ENCODE measurements at places on chromosomes 5 and 9.

DNA sequence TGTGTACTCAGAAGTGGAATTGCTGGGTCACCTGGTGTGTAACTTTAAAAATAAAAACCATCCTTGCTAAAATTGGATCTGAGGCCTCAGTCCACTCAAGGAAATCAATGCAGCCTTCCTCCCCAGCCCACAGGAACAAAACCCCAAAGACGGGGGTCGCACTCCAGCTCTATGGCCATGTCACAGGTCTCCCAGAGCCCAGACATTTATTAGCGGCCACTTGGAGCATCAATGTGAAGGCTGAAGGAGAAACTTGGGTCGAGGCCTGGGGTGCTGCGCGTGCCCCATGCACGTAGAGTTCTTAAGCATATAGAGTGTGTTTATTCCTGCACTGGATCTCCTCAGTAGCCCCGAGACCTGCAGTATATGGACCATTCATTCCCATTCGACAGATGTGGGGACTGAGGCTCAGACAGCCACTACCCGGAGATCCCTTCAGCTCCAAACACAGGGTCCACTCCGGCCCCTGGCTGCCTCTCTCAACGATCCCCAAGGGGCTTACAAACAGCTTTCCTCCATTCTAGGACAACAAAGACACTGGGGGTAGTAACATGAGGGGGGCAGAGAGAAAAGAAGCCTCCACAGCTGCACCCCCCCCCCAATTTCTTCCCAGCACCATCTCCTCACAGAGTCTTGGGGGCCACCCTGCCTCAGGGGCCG lies 14.3 kb upstream of the OLFM1 start:
- ATAC-seq, result no peak

DNA sequence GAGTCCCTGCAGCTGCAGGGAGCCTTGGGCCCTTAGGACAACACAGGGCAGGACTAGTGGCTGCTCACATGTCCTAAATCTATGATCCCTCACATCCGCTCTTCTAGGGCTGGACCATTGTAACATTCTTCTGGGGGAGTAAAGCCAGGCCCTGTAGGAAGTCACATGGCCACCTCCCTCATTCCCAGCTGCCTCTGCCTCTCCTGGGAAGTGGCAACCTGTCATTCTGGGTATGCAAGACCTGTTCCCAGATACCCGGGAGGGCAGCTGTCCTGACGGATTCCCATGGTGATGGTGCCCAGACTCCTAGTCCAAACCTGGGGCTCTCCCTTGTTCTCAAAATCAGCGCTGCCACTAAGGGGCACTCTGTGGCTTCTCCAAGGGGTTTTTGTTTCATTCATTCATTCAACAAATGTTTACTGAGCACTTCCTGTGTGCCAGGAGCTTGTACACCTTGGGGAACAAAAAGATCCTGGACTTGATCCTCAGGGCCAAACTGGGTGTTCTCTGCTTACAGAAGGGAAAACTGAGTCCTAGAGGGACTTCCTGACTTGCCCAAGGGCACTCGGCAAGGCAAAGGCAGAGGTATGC lies 85.6 kb downstream of the PSD2 start:
- no peak for ATAC-seq

DNA sequence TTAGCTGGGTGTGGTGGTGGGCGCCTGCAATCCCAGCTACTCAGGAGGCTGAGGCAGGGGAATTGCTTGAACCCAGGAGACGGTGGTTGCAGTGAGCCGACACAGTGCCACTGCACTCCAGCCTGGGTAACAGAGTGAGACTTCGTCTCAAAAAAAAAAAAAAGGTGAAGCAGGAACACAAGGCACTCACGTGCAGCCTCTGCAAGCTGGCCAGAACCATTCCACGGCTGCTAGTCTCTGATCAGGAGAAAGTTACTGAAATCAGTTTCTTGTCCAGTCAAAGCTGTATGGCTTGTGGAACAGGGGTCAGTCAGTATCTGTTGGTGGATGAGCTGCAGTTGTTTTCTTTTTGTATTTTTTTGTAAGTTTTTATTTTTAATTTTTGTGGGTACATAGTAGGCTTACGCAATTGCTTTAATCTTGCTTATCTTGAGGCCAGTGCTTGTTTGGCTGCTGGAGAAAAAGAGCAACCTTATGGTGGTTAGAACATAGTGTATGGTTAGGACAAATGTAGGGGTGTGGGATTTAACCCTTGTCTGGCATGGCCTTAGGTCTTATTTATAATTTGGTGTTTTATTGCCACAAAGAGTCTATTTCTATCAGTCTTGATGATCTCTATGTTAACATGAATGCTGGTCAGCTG lies 32.7 kb upstream of the GTF2H2C start:
- ATAC-seq, result no peak

GRCh38 chr5:72374844-72375243 lies 54.7 kb downstream of the PTCD2 start:
- no peak for ATAC-seq

- no peak for ATAC-seq
Measured at GRCh38 chr9:111891910-111892499, 4.6 kb upstream of the UGCG start.

DNA sequence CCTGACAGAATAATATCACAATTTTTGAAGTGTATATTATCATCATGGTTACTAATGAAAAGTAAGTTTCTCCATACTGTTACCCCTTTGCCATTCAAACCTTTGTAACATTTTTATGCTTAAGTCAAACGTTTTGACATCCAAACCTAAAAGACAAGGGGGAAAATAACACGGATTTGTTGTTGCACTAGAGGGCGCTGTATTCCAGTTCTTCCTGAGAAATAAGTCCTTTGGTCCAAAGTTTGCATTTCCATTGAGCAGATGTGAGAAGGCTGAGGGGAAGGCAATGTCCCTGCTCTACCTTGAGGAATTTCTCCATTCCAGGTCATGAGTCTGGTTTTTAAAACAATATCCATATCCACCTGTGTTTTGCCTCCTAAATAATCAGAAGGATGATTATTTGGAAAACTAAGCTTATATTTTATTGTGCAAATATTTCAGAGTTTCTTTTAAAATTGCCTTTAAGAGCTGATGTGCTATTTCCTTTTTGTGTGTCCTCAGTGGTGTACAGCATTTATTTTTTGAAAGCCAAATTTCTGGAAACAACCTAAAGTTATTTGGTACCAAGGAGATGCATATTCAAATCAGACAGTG lies 9.7 kb downstream of the LECT2 start:
- peak; percentile 84 for ATAC-seq

GRCh38 chr5:178466342-178466741 lies 123.9 kb downstream of the COL23A1 start:
- ATAC-seq, result no peak

- no peak for ATAC-seq
Measured at GRCh38 chr9:107119735-107120134, 163.3 kb upstream of the RAD23B start.

- ATAC-seq, result peak; percentile 94
Measured at GRCh38 chr9:6869081-6869948, 111.5 kb downstream of the KDM4C start.

DNA sequence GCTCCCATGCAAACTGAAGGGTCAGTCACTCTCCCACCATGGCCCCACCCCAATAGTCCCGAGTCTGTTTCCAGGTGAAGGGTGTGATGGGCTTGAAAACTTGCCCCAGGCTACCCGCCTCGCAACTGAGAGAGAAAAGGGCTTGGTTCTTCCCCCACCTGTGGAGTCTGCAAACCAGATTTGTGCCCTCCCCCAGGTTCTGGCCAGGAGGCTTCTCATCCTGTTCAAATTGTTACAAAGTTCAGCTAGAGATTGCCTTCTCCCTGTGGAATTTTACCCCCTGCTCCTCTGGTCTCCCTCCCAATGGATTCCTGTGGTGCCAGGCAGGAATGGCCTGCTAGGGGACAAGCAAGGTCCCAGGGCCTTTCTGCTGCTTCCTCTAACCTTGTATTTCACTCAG lies 93.1 kb upstream of the ACO1 start:
- no peak for ATAC-seq

DNA sequence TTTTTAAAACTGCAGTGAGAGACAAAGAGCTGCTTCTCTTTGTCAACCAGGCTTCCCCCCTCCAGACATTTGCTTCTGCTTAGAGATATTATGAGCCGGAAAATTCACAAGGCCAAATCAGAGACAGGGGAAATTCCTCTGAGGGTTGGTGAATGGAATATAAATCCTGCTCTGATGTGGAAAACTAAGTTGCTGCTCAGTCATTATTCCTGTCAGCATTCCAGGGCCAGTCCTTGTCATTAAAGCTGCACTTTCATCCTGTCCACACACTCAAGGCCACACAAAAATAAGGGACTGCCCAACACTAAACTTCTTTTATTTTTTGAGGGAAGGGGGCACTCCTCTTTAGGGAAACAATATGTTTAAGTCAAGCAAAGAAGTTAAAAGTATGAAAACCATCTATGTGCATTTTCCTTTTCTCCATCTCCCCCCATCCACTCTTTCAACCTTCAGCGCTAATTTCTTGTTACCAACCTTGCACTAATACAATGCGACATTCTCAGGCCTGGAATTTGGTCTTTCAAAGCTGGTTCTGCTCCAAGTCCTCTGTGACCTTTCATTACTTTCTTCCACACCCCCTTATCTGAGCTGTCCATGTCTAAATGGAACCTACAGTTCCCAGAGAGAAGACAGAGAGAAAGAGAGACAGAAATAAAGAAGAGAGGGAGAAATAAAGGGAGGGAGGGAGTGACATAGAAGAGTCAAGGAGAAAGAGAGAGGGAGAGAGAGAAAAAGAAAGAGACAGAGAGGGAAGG lies 118.9 kb upstream of the S1PR3 start:
- ATAC-seq, result no peak

DNA sequence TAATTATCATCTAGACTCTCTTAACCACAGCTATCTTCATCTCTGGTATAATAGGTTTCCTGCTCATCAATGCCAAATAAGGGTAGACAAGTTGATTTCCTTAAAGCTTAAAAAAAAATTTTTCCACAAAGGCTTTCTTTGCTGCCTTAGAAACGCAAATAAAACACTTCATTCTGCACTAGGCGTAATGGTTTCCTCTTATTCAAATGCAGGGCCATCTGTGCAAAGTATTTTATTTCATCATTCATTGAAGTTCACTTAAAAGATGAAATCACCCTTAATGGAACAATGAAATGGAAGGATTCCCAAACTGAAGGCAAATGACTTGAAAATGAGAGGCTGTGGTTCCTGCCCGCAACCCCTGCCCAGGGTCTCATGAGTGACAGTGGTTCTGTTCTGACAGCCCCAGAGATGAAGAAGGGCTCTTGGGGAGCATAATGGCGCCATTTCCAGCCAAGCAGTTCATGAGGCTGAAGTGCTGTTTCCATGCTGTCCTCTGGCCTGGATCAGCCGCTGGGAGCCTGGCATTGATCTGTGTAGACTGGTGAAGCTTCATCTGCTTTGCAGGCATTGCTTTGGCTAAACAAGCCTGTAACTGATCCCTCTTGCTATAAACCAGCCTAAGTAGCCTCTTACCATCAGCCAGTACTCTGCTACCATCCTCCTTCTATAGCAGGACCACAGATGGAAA lies 276.9 kb upstream of the WWC1 start:
- no peak for ATAC-seq

GRCh38 chr5:20537911-20538703 lies 550.1 kb upstream of the CDH18 start:
- no peak for ATAC-seq

GRCh38 chr5:119269061-119269944 lies 86.5 kb upstream of the TNFAIP8 start:
- peak; percentile 13 for ATAC-seq

DNA sequence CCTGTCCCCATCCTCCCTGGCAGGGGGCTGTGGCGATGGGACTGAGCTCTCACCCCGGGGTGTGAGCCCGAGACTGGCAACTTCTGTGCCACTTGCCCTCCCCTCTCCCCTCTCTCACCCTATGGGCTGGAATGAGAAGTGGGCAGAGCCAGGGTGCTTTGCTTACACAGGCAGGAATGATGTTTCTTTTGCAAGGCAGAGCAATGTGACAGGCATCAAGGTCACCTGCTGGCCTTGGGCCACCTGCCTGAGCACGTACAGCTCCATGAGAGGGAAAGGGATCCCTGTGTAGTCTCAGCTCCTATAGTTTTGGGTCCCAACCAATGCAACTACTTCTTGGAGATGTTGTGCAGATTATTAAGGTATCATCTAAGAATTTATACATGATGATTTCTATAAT lies 252.8 kb upstream of the DAP start:
- ATAC-seq, result no peak

GRCh38 chr9:132167192-132167591 lies 5.3 kb downstream of the NTNG2 start:
- ATAC-seq, result no peak

- no peak for ATAC-seq
Measured at GRCh38 chr9:136171009-136171800, 33.7 kb downstream of the LHX3 start.

DNA sequence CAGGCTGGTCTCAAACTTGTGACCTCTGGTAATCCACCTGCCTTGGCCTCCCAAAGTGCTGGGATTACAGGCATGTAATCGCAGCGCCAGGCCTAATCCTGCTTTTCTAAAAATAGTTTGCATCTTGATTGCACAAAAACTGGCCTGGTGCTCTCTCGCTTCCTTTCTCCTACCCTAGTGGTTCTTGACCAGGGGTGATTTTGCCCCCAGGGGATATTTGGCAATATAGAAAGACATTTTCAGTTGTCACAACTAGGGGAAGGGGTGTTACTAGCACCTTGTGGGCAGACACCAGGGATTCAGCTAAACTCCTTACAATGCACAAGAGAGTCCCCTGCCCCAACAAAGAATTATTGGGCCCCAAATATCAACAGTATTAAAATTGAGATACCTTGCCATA lies 139.8 kb downstream of the DROSHA start:
- no peak for ATAC-seq

DNA sequence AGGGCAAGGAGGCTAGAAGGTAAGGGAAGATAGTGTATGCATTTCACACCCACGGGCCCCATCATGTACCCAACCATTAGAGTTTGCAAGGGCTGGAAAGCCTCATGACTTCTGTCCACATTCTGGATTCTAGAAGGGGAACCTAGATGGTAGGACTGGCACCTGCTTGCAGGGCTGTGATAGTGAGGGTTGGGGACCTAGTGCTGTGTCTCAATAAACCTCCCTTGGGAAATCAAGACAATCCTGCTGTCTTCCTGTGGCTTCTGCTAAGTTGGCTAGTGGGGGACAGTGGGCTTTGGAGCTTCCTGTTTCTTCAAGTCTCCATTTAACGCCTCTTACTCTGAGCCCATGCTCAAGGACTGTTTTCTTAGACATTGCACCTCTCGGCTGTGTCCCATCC lies 43.6 kb upstream of the SYNPO start:
- no peak for ATAC-seq

DNA sequence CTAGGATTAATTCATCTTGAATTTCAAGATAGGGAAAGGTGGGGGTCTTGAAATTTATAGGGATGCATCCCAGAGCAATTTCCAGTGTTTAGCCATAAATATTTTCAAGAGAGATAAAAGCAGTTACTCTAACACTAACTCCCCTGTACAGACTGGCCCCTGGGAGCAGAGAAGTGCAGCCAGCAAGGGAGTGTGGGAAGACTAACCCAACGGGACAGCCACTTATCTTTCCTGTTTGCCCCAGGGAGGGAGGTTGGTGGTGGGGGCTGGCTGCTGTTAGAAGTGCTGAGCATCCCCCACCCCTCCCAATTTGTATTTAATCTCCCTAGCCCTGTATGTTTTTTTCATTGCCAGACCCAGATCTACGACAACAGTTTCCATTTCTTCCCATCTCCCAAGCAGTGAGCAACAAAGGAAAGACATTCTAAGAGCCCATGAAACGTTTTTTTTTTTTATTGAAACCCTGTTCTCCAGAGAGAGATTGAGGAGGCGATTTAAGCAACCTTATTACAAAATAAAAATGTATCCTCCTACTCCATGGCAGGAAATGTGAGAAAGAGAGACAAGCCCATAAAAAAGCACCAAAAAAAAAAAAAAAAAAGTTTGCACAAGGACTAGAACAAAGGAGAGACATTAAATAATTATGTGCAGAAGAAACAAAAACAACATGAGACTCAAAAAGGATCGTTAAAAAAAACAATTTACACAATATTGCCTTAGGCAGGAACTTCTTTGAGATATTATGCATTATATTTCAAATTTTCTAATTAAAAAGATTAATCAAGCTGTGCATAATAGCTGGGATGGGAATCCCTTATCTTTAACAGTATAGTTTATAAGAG lies 343.4 kb downstream of the ARHGEF28 start:
- no peak for ATAC-seq

Measured in SK-N-SH treated with all-trans-retinoic acid at 6 μM for 48 hours (cell line).